ENCODE measurements at places on chromosomes 1 and 21.

GRCh38 chr1:235090406-235091069 is 38.1 kb downstream of the TOMM20 start:
- DNase-seq = no peak

GRCh38 chr21:42037943-42038342 is 27.8 kb upstream of the ZBTB21 start:
- no peak for DNase-seq

DNA sequence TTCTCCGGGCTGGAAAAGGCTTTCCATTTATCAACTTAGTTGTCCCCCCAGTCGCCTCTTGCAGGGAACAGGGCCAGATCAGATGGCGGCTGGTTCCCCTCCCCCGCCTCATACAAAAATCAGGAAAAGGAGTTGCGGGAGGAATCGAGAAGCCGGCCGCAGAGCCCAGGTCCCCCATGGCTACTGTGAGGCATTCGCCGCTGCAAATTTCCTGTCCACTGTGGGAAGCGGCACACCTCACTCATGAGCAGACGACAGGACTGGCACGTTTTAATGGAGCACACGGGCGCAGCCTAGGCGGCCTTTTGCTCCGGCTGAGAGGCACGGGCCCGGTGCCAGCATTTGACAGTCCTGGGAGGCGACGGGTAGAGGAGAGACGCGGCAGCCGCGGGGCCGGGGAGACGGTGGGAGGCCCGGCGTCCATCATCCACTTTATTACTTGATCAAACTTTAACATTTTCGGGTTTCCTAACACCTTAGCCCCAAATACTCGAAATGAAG is 1.1 kb downstream of the GNG4 start:
- DNase-seq = peak; percentile 70

DNA sequence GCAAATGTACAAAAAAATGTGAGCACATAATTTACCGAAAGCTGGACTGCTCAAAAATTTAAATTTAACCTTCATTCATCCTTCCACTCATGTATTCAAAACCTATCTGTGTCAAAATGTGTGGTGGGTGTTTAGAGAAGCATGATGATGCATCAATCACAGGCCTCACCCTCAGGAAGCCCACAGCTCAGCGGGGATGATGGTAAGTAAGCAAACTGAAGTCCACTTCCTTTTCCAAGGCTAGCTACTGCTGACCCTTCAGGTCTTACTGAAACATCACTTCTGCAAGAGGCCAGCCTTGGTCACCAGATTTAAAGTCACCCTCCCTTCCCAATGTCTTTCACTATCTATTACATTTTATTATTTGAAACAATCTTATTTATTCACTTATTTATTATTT is 254.5 kb downstream of the DNM3 start:
- DNase-seq = no peak

GRCh38 chr21:45354970-45355369 is 50.0 kb upstream of the COL18A1 start:
- DNase-seq = no peak

DNA sequence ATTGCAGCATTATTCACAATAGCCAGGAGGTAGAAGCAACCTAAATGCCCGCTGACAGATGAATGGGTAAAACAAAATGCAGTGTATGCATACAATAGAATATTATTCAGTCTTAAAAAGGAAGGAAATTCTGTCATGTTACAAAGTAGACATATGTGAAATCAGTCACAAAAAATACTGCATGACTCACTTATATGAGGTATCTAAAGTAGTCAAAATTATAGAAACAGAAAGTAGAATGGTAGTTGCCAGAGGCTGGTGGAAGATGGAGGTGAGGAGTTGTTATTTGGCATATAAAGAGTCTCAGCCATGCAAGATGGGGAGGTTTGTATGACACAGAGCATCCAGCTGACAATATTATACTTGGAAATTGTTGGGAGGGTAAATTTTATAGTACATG is 43.0 kb upstream of the EGLN1 start:
- no peak for DNase-seq

DNA sequence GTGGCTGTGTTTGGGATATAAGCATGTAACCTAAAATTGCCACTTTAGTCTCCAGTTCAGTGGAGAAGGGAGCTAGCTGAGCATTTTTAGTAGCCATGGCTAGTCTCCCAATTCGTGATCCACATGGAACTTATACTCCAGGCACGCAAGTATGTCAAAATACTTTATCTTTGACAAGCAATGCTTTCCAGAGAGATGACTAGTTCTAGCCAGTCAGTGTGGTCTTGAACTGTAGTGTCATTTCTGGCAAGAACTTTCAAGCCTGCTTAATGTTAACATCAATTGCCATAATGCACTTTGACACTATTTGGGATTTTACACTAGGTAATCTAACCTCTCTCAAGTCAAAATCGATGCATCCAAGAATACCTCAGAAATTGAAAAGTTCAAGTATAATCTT is 660.0 kb downstream of the PTPRC start:
- no peak for DNase-seq

- DNase-seq = no peak
Observed at GRCh38 chr1:246304484-246305259, 202.4 kb downstream of the SMYD3 start.

DNA sequence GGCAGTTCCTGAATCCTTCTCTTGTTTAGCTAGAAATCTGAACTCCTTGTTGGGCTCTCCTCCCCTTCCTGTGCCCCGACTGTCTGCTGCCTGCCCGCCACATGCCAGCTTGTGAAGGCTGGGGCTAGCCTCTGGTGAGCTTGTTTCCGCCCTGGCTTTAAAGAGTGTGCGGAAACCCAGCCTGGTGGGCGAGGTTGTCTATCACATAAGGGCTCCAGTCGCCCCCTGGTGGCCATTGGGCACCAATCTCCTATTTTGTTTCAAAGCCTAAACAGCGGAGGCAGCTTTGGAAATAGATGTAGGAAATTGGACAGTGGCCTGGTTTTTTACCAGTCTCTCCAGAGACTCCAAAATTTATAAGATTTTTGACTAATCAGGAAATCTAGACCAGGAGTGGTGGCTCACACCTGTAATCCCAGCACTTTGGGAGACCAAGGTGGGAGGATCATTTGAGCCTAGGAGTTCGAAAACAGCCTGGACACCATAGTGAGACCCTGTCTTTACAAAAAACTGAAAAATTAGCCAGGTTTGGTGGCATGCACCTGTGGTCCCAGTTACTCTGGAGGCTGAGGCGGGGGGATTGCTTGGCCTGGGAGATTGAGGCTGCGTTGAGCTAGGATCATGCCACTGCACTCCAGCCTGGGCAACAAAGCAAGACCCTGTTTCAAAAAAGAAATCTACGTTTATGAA is 9.8 kb downstream of the ATP8B2 start:
- DNase-seq = peak; percentile 19

DNA sequence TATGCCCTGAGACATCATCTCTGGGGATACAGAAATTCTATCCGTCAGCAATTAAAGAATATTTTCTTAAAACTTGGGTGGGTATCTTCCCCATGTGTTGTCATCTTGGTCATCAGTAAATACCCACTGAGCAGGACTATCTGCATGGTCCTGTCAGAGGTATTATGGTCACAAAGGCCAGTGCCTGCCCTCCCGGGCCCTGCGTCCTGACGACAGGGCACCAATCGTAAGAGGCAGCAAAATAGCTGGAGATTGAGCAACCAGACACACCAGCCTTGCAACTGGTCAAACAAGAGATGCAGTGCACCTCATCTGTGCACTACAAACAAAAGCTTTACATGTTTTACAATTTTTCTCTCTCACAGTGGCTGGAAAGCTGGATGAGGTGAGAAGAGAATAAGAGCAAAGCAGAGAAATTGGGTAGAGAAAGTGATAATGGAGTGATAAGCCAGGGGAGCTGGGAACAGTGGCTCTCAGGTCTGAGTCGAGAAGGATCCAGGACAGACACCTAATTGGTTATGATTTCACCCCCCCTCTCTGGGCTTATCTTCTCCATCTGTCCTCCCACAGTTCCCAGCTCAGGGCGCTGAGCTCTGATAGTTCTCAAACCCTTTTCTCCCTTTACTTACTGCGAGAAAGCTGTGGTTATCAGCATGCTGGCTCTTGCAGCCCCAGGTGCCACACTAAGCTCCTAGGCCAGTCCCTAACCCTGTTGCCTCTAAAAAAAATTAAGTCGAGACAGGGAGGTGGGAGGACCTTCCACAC is 8.8 kb upstream of the SRP9 start:
- no peak for DNase-seq

GRCh38 chr1:94621395-94621794 is 79.8 kb upstream of the F3 start:
- no peak for DNase-seq

DNA sequence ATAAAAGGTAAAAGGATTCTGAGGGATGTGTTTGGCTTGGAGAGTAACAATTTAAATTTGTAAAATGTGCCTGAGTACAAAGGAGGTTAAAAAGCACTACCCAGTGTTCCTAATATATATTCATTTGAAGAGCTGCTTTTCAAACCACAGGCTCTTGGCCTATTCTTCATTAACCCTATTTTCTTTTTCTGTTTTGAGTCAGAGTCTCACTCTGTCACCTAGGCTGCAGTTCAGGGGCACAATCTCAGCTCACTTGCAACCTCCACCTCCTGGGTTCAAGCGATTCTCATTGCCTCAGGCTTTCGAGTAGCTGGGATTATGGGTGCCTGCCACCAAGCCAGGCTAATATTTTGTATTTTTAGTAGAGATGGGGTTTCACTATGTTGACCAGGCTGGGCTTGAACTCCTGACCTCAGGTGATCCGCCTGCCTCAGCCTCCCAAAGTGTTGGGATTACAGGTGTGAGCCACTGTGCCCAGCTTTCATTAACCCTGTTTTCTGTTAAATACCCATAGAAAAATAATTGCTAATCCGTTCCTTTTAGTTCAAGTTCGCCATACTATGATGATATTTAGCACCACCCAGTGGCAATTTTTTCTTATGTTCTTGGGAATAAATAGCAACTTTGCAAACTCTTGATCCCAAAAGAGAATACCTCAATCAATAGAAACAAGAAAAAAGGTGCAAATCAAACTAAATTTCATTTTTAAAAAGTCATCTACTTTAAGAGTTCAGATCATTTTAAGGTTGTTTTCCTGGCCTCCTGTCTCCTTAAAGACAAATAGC is 30.5 kb downstream of the ZBTB8OS start:
- no peak for DNase-seq

- no peak for DNase-seq
Observed at GRCh38 chr1:159248311-159248710, 43.6 kb downstream of the ACKR1 start.

DNA sequence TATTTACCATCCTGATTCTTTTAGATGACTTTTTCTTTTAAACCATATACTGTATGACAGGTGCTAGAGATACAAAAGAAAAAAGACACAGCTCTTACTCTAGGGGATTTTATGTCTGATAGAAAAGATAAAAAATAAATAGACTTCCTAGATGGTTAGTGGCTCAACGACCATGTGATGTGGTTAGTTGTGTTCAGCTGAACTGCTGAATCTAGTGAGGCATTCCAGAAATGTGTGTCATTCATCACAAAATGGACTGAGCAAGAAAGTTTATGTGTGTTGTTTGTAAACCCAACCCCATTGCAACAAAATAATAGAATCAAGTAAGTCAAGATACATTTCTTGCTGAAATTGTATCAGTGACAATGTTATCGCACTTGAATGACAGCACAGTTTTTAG is 205.8 kb upstream of the LYPLAL1 start:
- DNase-seq = no peak

DNA sequence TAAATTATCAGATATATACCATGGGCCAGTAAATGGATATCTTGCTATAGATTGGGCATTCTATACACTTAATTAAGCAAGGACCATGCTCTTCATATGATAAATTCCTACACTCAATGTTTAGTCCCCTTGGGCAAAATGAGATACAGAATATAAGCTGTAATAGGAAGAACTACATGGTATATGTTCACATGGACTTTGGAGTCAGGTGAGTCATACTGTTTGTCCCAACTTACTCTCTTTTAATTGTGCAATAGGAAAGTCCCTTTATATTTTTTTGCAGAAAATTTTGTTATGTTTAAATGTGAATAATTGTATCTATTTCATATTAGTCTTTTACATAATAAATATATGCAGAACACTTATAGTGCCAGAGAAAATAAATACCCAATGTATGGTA is 820.2 kb upstream of the ADAMTS5 start:
- DNase-seq = no peak

GRCh38 chr1:20480243-20480944 is 5.6 kb downstream of the CAMK2N1 start:
- DNase-seq = no peak

GRCh38 chr21:33139084-33139483 is 69.1 kb downstream of the OLIG1 start:
- no peak for DNase-seq

GRCh38 chr1:213034713-213035112 is 16.3 kb upstream of the RPS6KC1 start:
- DNase-seq = no peak

GRCh38 chr1:8871539-8871935 is 6.9 kb downstream of the ENO1 start:
- no peak for DNase-seq

DNA sequence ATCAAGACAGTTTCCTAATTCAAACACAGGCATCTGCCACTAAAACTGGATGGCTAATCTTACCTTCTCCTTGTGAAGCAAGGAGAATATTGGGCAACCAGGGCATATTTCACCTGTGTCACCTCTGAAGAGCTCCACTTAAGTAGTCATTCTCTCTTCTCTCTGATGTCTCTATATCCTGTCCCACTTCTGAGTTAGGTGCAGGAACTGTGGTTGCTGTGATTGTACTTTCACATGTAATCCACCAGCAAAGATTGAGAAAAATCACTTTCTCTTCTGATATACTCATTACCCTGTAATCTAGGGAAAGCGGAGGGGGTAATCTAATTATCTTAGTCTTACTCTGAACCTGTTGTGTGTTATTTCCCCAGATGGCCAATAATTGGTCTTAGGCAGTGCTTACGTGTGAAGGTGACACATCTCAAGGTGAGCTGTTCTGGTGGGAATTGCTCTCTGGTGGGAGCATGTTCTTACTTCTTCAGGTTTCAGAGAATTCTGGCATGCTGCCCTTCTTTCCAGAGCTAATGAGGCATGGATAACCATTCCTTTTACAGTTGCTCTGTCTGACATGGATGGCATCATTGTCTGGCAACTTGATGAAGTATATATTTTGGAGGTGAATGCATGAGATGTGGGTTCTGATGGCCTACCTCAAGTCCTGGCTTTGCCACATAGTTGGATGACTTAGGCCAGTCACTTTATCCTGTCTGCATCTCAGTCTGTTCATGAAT is 12.0 kb downstream of the XCL2 start:
- no peak for DNase-seq

GRCh38 chr1:58924821-58925220 is 141.0 kb upstream of the JUN start:
- DNase-seq = no peak

GRCh38 chr1:1364266-1364665 is 5.9 kb upstream of the MXRA8 start:
- no peak for DNase-seq

DNA sequence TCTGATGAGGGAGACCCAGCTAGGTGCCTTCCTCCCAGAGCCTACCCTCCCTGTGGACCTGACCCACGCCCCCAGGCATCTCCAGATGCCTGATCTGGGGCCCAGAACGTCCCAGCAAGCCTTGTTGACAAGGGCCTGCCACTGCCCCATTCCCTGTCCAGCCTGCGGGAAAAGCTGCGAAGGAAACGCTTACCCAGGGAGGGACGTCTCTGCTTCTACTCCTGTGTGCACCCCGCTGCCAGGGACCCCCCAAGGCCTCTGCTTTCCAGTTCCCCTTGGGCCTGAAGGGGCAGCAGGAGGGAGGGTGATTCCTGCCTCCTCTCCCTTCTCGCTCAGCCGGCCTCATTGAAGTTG is 11.6 kb upstream of the CLSTN1 start:
- DNase-seq = no peak
